Activated T-helper 1 cell treated with Interleukin-2 at 50 U/mL for 16 hours (primary cell): ENCODE measurements at places on chromosomes 12 and 14.

- DNase-seq, result no peak
These were observed 242.2 kb downstream of the DPF3 start for GRCh38 chr14:72651714-72652113.

DNA sequence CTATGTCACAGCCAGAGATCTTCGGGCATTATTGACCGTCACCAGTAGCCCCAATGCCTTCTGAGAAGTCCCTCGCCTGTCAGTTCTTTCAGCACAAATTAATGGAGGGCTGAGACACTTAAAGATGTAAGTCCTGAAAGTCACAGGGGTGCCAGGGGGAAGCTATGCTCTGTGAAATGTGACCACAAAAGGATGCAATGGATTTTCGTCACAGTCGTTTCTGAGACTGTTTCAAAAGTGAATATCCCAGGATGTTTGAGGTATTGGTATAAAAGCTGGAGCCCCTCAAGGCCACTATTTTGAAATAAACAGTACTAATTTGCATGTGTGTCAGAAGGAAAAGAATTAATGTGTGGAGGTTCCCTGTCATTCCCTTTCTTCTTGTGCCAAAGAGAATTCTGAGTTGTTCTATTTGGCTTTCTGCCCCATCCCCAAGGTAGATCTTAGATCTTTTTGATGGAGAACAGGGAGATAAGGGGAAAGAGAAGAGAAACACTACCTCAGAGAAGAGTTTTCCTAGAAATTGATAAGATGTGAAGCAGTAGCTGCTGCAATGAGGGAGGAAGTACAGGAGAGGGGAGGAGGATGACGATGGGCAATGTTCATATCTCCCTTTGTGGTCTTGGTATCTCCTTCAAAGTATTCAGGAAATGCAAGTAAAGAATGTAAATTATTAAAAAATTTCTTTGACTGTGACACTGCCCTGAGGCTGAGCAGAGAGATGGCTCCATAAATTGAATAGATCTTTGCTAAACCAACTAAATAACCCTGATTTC, 101.8 kb upstream of the NAP1L1 start:
- DNase-seq, result no peak

- DNase-seq, result no peak
These were observed 211.3 kb downstream of the TMEM121 start for GRCh38 chr14:105737504-105738246.

- no peak for DNase-seq
These were observed 40.2 kb downstream of the CCNK start for GRCh38 chr14:99521176-99522024.
